ENCODE measurements at places on chromosomes 2 and 18.
A peak's percentile ranks its signal among the peaks of the same experiment; 100 is the strongest.

GRCh38 chr18:8601277-8602032 is 7.8 kb upstream of the RAB12 start:
- no peak for DNase-seq

GRCh38 chr2:28802975-28803429 is 7.6 kb upstream of the SPDYA start:
- DNase-seq = no peak

- peak; percentile 59 for DNase-seq
Observed at GRCh38 chr18:6482198-6482977, 67.7 kb upstream of the L3MBTL4 start.

GRCh38 chr18:4020026-4020425 is 435.1 kb downstream of the DLGAP1 start:
- no peak for DNase-seq

DNA sequence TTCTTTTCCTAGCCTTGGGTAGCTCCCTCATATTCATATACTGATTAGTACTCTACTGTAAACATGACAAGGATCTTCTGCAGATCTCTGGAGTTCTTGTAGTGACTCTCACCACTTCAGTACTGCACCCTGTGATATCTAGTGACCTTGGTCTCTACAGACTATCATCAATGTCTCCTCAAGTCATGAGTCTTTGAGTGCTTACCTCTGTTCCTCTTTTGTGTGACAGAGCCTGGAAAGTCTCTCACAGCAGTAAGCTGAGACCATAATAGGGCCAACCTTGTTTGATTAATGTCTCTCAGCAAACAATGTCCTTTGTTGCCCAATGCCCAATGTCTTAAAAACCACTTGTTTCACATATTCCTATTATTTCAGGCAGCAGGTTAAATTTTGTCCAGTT is 34.2 kb upstream of the BAZ2B start:
- no peak for DNase-seq

DNA sequence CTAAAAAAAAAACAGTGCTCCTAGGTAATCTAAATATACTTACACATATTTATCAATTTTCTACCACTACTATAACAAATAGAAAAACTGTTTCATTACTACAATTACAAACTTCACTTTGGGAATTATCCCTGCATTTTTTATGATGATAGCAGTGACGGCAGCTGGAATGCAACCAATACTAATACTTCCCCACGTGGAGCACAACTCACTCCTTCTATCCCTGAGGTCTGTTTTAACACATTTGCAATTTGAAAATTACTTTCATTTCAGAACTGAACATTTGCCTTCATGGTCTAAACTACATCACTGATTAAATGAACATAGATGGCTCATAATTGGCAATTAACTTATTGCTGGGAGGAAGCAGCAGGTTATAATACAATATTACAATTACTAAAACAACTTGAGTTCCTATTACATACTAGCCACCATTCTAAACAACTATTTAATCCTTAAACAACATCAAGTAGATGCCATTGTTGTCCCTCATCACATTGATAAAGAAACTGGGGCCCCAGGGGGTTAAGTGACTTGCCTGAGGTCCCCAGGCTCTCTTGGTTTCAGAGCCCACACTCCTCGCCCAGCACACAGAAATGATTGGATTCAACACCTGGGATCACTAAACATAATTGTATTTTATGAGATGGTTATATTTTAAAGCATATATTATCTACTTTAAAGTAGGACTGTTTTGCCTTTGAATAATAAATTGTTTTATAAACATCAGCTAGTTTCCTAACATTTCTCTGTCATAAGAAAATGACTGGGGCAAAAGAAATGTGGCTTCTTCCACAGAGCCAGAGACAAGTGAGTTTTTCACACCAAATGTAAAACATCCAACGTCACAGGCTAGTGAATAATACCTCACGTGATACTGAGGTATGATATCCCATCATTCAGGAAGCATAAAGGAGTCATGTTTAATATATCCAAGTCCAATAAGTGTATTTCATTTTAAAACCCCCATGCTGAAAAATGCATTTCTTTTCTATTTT is 6.2 kb downstream of the COLEC12 start:
- DNase-seq = no peak

GRCh38 chr2:4528773-4529172 is 825.4 kb downstream of the DCDC2C start:
- DNase-seq = no peak

DNA sequence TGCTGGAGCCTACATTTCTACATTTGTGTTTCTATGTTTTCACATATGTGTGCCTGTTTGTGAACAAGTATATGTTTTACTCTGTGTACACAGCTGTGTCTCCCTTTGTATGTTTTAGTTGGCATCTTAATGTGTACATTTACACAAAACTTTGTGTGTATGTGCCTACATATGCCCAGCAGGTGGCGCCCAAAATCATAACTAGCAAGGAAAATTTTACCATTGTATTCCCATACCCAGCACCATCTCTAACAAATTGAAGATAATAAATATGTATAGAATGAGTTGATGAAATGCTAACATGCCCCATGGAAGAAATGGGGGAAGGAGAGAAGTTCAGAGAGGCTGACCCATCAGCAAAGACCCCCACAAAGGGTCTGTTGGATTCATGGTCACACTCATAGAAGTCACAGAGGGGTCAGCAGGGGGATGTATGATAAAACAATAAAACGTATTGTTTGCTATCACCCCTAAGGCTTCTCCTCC is 48.1 kb downstream of the PKDCC start:
- peak; percentile 54 for DNase-seq

GRCh38 chr2:200329798-200330197 is 23.3 kb downstream of the SPATS2L start:
- no peak for DNase-seq

DNA sequence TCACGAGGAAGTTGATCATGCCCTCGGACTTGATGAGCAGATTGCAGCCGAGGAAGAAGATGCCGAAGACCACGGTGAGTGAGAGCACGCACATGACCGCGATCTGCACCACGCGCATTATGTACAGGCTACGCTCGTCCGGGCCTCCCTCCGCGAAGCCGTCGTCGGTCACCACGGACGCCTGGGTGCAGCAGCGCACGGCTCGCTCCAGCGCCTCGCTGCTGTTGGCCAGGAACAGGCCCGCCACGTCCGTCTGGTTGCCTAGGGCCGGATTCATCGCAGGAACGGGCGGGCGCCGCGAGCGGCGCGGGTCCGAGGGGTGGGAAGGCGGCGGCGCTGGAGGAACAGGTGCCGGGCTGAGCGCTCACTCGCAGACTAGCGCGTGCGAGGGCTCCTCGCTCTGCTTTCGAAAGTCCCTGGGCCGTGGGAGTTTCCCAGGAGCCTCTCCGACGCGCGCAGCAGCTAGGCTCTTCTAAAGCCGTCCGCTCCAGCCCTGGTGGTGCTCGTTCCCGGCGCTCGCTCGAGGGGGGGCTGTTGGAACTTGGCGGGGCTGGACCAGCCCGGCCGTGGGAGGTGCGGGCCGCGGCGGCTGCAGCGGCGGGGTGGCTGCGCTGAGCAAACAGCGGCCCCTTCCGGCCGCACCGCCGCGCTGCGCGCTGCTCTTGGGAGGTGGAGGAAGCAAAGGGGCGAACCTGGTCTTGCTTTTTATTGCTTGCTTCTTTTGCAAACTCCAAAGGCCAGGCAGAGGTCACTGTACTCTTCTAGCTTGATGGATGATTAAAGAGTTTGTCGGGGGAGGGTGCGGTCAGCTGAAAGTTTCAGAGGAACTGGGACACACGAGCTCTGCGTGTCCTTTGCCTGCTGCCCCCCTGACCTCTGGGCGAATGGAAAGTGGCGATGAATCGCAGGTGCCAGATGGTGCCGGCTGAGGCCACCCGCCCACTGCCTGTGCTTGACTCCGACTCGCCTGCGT is at the start of gene RPRM:
RPRM (minus strand) TSS at position 474 of the 973 bp plus-strand sequence; CDS start at position 277, 197 bp downstream.
- peak; percentile 14 for DNase-seq

- no peak for DNase-seq
Observed at GRCh38 chr2:68345129-68345875, 19.8 kb upstream of the PLEK start.

DNA sequence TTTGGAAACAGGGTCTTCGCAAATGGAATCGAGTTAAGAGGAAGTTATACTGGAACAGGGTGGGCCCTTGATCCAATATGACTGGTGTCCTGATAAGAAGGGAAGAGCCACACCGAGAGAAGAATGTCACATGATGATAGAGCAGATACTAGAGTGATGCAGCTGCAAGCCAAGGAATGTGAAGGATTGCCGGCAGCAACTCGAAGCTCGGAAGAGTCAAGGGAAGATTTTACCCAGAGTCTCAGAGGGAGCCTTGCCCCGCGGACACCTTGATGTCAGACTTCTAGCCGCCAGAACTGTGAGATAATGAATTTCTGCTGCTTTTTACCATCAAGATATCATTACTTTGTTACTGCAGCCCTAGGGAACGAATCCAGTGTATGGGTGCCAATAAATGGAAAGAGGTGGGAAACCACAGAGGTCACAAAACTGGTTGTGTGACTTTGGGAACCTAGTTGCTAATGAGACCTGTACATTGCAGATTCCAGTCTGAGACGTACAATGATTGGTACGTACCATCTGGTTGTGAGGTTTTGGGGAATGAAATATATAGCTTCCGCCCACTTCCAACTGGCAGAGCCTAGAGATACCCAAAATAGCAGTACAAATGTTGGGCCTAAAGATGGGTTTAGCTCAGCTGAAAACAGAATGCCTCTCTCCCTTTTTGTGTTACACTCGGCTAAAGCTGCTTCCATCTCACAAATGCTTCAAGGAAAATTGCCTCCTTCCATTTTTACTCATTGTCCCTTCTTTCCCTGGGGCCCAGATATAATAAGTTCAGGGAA is 28.6 kb upstream of the VWA3B start:
- no peak for DNase-seq

GRCh38 chr18:55054021-55054990 is 95.0 kb upstream of the CCDC68 start:
- DNase-seq = no peak

GRCh38 chr2:46325182-46325928 is 28.1 kb downstream of the EPAS1 start:
- no peak for DNase-seq

DNA sequence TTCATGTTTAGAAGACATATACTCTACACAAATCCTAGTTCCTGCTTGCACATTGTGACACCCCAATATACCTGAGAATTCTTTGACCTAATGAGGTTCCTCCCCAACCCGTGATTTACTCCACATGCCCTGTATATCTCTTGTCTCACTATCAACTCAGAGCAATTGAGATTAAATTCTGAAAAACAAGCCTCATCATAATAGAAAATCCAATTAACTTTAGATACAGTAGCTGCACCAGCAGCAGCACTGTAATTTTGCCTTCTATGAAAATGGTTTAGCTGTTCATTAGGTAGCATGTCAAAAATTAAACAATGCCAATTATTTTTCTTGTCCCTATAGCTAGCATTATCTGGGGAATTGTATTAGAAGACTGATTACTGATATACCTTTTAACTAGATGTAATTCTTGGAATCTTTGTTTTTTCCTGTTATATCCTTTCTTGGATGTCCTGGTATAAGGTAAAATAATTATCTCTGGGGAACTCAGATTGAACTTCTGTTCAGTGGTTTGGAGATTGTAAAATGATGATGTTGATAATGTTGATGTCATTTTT is 218.9 kb upstream of the TANK start:
- DNase-seq = no peak

DNA sequence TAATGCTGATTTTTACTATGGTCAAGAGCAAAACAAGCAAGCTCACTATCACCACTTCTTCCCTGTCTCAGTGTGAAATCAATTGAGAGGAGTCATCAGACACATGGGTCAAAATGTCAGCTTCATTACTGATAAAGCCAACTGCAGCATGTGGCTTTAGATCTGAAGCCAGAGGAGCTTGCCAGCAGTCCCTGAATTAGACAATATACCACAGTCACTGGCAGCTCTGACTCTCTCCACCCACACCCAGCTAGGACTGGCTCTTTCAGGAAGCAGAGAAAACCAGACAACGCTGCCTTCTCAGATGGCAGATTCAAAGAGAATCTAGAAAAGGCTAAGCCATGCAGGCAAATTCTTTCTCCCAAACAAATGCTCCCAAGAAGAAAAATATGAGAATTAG is 20.0 kb upstream of the ASB18 start:
- no peak for DNase-seq

GRCh38 chr2:223008956-223009355 is 43.0 kb upstream of the KCNE4 start:
- no peak for DNase-seq

- DNase-seq = no peak
Observed at GRCh38 chr2:169137924-169138323, 68.6 kb downstream of the DHRS9 start.

DNA sequence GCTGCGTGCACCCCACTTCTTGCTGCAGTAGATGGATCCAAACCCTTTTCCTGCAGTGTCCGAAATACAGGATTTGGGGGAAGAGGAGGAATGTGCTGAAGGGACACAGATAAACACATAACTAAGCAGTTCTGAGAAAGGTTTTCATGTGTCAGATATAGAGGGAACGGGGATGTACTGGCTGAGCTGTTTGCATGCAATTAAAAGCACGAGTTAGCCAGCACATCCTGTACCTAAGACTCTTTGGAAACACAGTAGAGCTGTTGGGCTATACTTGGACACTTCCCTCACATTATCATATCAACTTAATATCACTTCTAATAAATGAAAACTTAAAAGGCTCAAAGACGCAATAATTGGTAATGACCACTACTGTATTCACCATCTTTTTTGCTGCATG is 377.4 kb downstream of the XIRP2 start:
- DNase-seq = no peak

- DNase-seq = no peak
Observed at GRCh38 chr2:75002007-75002406, 43.6 kb downstream of the POLE4 start.

DNA sequence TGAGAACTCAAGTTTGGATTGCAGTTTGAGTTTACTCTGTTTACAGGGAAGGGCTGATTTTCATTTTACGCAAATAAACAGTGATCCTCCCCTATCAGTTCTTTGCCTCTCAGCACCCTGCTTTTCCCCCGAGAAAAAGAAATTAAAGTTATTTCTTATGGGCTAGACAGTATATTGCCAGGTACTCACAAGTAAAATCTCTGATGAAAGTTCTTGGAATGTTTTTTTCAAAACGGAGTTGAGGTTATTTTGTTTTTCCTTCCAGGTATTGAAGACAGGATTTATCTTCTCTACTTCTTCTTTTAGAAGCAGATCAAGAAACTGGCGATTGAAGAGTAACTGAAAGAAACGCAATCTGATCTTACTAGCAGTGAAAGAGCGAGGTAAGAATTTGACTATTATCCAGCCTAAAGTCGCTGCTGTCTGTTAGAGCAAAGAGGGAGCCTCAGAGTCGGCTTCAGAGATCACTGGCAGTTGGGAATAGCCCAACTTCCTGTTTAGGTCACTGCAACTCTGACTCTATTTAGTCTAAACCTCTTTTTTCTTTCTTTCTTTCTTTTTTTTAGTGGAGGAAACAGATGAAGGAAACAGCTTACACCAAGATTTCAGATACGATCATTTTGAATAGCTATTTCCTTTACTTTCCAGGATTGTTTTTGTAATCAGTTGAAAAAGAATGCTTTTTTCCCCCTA is at the start of gene TFPI:
TFPI (minus strand) TSS at position 425 of the 693 bp plus-strand sequence. CDS start 50,667 bp downstream, outside the sequence.
- DNase-seq = peak; percentile 73

DNA sequence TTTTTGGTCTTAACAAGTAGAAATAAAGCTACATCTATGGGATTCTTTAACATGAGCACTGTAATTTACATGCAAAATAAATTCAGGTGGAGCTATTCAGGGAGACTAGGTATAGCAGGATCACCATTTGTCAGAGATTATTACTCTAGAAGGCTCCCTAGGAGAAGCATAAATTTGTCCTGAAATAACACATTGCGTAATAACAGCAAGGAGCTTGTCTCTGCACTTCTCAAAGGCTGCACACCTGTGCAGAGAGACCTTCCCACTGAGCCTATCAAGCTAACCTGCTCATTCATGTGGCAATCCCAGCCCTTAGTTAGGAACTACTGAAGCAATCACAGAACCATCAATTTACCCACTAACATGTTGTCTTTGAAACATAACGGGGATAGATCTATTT is 437.4 kb upstream of the MC4R start:
- no peak for DNase-seq

Data from stromal cell of bone marrow (primary cell).